ENCODE measurements at places on chromosomes 7 and 10. TPM values are rescaled to one million over a fixed set of nuclear protein-coding genes. Genes with fewer than 3 reads are reported as not detected.

NEUROG3 gene
- total RNA-seq = not detected

DNA sequence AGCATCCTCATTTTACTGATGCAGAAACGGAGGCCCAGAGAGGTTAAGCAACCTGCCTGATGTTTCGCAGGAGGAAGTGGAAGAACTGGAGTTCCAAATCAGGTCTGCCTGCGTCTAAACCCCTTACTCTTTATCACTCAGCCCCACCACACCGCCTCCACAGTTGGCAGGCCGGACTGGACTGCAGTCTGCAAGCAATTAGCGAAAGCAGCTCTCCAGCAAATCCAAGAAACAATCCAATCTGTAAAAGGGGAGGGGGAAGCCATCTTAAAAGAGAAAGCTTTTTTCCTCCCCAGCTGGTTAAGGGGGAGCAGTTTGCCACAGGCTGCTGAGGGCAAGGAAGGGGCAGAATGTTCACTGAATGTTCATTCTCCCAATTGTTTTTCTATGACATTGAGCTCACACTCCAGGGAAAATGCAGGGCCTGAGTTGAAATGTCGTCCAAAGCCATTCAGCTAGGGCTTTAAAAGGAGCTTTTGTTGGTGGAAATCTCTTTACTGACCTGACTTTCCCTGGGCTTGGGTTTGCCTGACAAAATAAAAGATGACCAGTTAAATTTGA, 350.1 kb downstream of the RNLS start:
- DNase-seq = no peak

- no peak for DNase-seq
Measured at GRCh38 chr7:2520131-2520760, 672 bp downstream of the LFNG start.

- DNase-seq = no peak
Measured at GRCh38 chr7:143256932-143257331, 6.3 kb upstream of the GSTK1 start.

MBL2 gene
- not detected for total RNA-seq

GRCh38 chr10:45353186-45353585, 20.8 kb upstream of the ALOX5 start:
- no peak for DNase-seq

- DNase-seq = no peak
Measured at GRCh38 chr7:149293338-149293737, 31.3 kb downstream of the ZNF783 start.

- no peak for DNase-seq
Measured at GRCh38 chr10:106836933-106837663, 327.4 kb downstream of the SORCS1 start.

C10orf105 gene
- total RNA-seq = 0.09 TPM

FAM25G gene
- not detected for total RNA-seq

GPC2 gene
- 23.2 TPM for total RNA-seq

DNA sequence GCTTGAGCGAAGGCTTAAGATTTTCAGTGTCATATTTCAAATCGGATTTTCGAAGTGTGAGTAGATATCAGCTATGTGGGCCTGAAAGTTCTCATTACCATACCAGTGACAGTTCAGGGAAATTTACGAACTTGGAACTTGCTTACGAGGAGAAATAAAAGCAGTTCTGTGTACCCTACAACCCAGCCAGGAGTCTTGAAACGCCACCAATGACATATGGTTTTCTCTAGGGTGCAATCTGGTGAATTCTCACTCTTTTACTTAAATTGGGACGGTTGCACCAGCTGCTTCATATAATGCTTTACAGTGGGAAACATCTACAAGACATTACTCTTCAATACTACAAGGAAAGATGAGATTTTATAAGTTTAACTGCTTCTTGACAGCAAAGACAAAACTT, 253.6 kb upstream of the FOXK1 start:
- DNase-seq = no peak

DNA sequence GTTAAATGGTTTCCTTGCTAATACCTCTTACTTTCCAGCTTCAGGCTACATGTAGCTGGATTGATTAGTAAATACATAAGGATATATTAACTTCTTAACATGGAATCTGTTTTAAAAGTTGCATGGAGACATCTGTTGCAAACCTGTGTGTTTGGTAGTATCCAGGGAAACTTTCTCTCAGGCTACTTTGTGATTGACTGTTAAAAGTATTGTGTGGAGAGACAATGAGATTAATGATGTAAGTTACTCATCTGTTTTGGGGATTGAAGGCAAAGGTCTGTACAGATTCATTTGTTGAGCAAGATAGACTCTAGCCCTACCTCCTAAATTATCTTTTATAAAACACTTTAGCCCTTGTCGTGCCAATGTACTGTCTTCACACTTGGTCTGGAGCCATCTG, 6.6 kb downstream of the CREB5 start:
- DNase-seq = no peak

- DNase-seq = no peak
Measured at GRCh38 chr7:74292757-74293576, 3.8 kb downstream of the CLIP2 start.
